NCI-H1417 (cell line): ENCODE measurements at places on chromosomes 4 and X.

- no peak for DNase-seq
Observed at GRCh38 chr4:1210971-1211370, 38.0 kb downstream of the CTBP1 start.

DNA sequence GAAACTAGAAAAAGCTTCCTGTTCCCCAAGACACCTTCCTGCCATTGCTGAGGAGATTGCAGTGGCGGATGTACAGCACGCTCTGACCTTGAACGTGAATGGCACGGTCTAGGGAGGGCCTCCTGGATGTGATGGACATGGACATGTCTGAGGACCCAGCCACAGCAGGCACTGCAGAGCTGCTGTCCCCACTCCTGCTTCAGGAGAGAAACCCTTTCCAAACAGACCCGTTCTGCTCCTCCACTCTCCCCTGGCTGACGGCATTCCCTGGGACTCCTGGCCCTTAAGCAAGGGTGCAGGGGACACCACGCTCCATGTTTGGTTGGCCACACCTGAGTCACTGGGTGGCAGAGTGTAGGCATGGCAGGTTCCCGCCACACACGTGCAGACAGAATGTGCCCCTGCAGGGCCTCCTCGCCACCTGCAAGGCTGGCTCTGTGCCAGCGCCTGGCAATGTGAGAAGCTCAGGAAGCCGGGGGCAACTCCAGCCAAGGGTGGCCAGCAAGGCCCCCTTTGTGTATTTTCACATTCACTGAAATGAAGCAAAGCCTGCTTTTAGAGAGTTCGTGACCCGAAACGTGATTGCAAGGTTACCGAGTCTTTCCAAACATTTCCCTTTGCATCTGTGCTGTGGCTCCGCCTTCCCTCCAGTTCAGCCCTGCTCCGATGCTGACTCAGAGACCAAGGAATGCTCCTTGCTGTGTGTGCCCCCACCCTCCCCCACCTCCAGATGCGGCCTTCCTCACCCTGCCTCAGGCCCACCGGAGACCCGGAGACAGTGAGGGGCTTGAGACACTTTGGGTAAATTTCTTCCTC is 46.1 kb downstream of the HTRA3 start:
- DNase-seq: peak; percentile 51

- DNase-seq: no peak
Observed at GRCh38 chr4:6272863-6273660, 3.4 kb downstream of the WFS1 start.

DNA sequence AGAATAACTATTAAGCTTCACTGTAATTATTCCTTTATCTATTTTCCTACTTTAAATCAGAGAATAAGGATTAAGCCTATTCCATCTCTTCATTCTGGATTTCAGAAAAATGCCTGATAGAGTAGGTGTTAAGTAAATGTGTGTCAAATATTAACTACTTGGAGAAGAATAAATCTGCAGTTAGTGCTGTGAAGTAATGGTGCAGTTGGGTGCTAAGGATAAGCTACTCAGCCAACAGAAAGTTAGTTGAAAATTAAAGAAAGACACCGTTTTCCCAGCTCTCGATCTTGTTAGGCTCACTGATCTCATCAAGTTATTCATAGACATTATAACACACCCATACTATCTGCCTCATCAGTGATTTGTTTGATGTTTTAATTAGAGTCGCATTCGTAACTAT is 7.1 kb downstream of the PF4V1 start:
- no peak for DNase-seq

DNA sequence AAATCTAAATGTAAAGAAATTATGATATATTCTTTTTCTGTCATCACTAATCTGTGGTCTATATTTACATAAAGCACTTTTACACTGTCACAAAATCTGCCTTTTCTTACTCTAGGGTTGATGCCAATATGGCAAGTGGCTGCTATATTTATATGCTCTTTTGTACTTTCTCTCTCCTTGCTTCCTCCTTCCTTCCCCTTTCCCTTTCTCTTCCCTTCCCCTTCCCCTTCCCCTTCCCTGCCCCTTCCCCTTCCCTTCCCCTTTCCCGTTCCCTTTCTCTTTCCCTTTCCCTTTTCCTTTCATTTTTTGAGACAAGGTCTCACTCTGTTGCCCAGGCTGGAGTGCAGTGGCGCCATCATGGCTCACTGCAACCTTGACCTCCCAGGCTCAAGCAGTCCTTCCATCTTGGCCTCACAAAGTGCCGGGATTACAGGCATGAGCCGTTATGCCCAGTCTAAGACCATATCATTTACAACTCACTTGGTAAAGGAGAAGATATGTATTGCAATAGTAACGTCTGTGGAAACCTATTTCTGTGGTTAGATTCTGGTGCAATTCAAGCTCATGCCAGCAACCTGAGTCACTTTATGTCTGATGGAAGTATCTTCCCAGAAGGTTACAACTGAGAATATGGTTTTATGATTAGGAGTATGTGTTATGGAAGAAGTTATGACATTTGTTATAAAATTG is 13.9 kb upstream of the PLAC8 start:
- DNase-seq: no peak

DNA sequence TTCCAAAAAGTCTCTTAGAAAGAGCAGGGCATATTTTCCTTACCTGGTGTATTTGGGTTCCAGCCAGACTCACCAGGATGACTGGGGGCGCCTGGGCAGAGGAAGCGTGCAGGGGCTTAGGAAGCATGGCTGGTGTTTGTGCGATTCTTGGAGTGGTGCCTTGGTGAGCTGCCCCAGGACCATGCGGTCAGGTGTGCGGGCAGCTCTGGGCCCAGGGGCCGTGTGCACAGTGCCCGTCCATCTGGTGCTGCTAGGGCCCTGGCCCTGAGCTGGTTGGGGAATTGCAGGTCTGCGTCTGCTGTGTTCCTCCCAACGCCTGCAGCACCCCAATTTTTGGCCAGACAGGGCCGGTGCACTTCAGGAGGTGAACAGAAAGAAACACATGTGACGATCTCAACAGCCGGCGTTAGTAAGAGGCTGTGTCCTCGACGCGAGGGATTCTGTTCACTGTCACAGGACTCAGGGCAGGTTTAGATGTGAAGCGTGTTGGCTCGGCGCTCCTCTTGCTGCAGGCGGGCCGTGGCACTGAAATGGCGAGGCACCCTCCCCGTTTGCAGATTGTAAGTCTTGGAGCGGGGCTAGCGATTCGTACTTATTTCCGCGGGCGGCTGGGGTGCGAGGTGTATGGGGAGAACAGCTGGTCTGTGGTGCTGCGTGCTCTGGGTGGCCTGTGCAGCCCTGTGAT is 15.2 kb downstream of the RGS12 start:
- peak; percentile 49 for DNase-seq

DNA sequence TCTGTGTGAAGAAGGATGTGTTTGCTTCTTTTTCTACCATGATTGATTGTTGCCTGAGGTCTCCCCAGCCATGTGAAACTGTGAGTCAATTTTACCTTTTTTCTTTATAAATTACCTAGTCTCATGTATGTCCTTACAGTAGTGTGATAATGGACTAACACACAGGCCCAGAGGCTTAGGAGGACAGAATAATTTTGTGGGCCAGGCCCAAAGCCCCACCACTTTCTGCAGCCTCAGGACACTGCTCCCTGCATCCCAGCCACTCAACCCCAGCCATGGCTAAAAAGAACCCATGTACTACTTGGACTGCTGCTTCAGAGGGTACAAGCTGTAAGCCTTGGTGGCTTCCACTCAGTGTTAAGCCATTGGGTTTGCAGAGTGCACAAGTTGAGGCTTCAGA is 512.7 kb upstream of the CT83 start:
- DNase-seq: no peak

GRCh38 chr4:188778905-188779304 is 639.7 kb downstream of the TRIML1 start:
- no peak for DNase-seq

DNA sequence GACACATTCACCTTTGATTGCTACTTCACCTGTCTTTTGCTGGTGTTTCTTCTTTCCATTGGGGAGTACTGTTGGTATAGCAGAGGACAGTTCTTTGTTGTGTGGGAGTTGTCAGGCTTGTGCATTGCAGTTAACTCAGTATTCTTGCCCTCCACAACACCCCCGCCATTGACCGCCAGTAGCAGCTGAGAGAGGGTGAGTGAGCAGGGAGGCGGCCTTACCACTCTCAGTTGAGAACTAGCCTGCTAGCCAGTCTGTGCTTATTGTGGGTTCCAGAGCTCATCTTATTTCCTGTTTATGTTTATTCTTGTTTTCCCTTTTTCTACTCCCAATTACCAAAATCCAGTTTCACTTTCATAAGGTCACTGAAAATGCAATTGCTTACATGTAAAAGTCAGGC is 52.2 kb downstream of the STIM2 start:
- DNase-seq: no peak

GRCh38 chrX:2874222-2875135 is 45.7 kb downstream of the GYG2 start:
- DNase-seq: no peak

DNA sequence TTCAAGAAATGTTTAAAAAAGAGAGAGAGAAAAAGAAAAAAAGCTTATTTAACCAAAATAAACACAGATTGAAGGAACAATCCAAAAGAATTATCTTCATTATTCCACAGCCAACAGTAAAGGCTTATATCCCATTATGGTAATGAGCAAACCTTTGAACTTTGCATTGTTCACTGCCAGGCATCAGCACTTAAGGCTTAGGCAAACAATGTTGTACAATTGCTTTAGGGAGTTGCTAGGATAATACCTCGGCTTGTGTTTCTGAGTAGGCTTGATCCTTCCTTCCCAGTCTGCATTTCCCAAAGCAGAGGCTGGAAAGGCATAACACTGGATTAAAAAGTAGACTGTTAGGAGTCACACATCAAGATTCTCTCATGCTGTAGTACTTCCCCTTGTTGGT is 352.7 kb upstream of the IGFBP7 start:
- peak; percentile 53 for DNase-seq

DNA sequence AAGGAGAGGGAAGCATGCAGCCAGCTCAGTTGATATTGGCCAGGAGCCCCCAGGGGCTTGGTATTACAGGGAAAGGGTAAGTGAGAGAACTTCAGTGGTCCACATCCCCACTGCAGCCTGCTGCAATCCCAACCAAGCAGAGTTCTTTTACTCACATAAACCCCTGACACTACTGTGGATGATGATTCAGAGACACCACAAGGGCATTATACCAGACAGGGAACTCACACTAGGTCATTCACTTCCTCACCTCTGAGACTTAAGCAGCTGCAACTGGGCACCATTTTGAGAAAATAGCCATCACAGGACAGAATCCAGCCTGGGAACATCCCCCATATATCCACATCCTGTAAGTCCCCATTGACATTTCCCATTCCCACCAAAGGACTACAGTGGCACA is 248.0 kb downstream of the INPP4B start:
- DNase-seq: no peak

- DNase-seq: no peak
Observed at GRCh38 chrX:30373479-30373878, 64.3 kb upstream of the NR0B1 start.

DNA sequence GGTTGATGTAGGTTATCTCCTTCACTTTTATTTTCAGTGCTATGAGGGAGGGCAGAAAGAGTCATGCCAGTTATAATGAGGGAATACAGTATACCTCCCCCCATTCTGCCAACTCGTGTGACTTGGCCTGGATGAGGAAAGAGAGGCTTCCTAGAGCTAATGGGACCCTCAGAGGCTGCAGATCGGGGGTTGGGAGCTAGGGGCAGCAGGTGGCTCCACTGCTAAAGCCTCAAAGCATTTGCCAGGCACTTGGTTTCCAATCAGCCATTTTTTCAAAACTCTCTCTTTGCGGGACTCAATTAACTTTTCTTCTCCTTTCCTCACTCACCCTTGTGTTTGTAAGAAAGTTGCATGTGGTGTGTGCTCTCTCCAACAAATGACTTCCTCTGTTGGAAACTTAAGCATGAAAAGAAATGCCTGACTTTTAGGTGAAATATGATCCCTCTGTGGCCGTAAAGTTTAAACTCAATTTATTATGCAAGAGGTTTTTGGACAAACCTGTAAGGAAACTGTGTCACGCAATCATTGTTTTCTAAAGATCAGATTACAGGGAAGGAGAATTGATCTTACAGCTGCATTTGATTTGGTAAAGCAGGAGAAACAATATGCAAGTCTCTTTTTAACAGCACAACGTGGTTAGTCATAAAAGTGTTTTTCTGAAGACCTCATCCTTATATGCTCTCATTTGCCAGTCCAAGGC is 7.0 kb downstream of the SFRP2 start:
- DNase-seq: no peak

GRCh38 chr4:68466185-68466584 is 18.9 kb downstream of the TMPRSS11E start:
- DNase-seq: no peak

DNA sequence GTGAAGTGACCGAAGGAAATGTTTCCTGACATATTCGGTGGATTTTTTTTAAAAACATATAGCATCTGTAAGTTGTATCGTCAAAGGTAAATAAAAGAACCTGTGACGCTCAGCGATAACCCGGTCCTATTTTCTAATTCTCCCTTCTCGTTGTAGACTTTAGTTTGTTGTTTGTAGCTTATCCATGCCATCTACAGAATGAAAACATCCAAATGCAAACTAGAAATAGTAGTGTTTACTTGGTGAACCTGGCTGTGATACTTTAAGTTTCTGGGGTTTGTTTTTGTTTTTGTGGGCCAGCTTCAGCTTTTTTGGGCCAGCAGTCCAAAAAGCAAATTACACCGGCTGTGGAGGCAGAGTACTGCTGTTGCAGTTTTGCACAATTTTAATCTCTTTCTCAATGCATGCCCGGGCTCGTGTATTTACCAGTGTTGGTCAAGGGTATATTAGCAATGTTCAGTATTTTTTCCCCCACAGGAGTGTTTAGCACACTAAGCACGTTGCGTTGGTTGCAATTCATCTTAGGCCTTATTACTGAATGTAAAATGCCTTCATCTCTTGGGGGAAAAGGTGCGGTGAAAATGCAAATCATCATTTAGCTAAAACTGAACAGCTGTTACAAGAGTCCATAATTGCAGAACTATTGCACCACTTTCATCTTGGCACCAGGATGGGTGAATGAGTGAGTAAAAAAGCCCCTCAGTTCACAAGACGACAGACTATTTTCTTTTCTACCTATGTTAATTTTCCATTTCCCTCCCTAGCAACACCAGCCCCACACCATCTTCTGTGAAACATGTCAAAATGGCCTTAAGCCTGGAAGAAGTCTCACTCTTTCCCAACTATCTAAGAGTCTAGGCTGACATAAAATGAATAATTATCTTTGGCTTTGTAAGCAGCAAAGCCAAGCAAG is 1.7 kb upstream of the CNOT6L start:
- no peak for DNase-seq

DNA sequence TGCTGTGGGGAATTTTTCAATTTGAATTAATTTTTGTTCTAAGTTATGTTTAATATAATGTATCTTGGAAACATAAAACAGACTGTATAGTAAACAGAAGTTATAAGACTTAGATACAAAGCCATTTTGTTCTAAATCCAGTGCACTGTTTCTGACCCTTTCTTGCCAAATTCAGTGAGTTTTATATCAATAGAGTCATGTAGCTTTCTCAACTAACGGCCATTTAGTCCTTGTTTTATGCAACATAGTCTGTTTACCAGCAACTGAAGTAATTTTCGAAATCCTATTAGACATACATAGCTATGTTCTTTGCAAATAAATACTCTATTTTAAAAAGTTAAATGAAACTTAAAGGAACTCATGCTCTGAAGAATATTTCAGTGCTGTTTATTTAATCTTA is 242.8 kb downstream of the ADGRL3 start:
- DNase-seq: no peak
